ENCODE measurements at places on chromosomes 6 and 20. TPM values are rescaled to one million over a fixed set of nuclear protein-coding genes. Genes with fewer than 3 reads are reported as not detected.

Gene SYNGAP1
- 2.4 TPM for total RNA-seq

Gene SLC22A2
- 0.13 TPM for total RNA-seq

Gene NT5DC1
- total RNA-seq: 10.1 TPM

Gene THEMIS
- not detected for total RNA-seq

Gene ANKRD66
- total RNA-seq: not detected

Gene XKR7
- total RNA-seq: not detected

Gene CST9L
- total RNA-seq: not detected

Gene FOXQ1
- total RNA-seq: 0.06 TPM
